ENCODE measurements at places on chromosomes 12 and 14.

- no peak for DNase-seq
Measured at GRCh38 chr12:65152596-65152995, 16.8 kb upstream of the LEMD3 start.

GRCh38 chr12:122094735-122095631, 16.4 kb downstream of the MLXIP start:
- no peak for DNase-seq

- DNase-seq, result no peak
Measured at GRCh38 chr14:22547948-22548750, 40.9 kb downstream of the DAD1 start.

GRCh38 chr12:39287817-39288216, 155.1 kb downstream of the KIF21A start:
- DNase-seq, result no peak

DNA sequence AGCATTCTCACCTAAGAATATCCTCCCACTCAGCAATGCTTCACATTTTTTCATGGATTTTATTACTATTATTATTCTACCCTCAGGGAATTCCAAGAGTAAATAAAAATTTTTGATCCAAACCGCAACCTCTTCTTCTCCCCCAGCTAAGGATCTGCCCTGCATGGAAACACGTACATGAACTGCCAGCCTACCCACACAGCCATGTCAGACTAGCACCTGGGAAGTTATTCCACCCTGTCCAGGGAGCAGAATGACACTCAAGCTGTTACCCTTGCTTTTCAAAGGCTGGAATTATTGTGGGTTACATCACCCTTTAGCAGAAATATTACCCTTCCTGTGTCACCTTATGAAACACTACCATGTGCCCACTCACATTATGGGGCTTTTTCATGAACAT, 227.3 kb upstream of the USP15 start:
- no peak for DNase-seq

DNA sequence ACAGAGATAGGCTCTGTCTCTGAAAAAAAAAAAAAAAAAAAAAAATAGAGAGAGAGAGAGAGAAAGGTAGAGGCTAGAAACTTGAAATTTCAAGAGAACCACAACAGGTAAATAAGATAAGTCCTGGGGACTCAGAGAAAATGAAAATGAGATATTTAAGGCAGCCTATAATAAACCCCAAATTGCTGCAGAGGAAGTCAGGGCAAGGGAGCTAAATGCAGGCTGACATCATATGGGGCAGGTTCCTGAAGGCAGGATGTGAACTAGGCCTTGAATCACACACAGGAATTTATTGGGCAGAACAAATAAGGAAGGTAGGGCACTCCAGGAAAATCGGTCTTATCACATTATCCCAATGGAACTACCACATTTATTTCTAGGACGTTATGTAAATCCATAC, 54.9 kb upstream of the NUDT4 start:
- DNase-seq, result no peak

DNA sequence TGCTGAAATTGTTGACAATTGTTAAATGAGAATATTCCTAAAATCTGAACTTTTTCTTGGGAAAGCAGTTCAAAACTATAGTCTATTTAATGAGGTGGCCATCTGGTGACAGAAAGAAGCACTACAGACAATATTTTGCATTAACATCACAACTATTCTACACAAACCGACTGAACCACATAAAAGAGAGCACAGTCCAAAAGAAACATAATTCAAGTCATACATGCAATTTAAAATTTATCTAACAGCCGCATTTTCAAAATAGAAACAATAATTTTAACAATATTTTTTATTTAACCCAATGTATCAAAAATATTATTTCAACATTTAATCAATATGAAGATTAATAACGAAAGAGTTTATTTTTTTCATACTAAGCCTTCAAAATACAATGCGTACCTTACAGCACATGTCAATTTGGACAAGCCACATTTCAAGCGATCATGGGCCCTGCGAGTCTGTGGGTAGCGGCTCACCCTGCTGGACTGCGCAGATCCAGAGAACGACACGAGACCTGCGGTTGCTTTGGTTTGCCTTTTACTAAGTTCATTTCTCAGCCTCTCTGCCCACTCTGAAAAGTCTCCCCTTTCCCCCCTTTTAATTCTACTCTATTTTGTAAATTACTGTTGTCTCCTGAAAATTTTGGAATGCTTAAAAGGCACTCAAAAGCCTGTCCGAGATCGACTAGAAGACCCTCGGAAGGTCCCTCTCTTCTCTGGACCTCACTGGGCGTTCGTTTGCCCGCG, 947 bp upstream of the LRRC9 start:
- DNase-seq, result peak; percentile 11

GRCh38 chr14:77126461-77126990, 15.1 kb downstream of the ZDHHC22 start:
- no peak for DNase-seq

DNA sequence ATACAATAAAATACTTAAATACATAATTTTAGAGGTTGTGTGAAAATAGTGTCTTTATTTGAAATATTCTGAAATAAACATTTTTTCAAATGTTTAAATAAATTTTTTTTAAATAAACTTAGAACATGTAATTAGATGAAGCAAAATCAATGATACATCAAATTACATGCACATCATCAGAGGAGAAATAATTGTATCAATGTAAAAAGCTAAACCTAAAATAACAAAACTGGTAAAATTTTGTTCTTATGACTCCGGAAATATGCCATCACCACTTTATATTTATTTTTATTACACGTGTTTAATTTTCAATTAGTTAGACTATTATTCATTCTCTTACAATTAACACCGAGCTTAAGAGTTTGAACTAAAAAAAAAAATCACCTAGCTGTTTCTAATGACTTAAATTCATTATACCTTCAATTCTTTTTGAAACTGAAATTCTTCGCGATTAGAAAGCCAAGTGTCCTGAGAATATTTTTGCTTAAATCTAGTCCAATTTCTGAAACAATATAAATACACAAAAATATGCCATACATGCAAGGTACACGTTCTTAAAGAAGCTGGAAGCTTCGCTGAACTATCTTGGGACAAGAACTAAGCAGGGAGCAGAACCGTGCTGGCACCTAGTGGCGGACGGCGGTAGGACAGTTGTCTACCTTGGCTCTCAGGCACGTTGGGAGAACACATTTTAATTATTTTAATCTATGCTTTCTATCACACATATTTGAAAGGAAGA, 230.5 kb downstream of the SLC25A21 start:
- peak; percentile 80 for DNase-seq

GRCh38 chr12:58217130-58217529, 275.8 kb downstream of the ATP23 start:
- no peak for DNase-seq

GRCh38 chr14:75972801-75973421, 8.9 kb downstream of the TGFB3 start:
- DNase-seq, result no peak

GRCh38 chr12:114030451-114030850, 64.3 kb upstream of the RBM19 start:
- no peak for DNase-seq

DNA sequence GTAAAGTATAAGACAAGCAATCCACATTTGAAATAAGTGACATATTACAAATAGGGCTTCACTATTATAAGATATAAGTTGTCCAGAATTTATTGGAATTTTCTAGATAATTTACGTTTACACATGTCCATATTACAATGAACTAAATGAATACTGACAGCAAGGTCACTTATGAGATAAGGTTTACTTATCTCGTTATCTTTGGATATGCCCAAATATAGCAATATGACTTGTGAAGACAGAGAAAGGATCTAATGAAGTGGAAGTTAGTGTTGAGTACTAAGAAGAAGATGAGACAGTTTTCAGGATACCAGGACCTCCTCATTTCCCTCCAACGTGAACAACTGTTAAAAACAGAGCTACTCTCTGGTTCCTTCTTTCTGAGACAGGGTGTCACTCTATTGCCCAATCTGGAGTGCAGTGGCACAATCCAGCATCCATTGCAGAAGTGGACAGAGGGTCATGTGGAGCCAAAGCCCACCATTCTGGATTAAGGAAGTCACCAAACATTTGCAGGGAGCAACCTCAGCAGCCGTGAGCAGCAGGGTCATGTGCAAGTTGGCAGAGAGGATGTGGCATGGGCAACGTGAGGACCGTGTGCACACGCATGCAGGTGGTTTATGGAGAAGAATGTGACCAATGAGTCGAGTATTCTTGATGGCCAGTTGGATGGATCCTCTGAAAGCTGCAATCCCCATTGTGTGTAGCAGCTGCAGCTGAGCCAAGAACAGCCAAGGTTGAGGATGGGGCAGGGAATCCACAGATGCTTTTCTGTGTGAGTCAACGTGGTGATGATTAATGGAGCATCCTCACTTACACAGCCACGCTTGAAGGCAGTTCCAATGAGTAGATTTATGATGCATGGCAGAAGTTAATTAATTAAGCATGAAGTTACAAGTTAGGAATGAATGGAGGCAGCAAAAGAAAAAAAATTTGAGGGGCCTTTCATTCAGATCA, 111.0 kb downstream of the BICD1 start:
- DNase-seq, result peak; percentile 95

DNA sequence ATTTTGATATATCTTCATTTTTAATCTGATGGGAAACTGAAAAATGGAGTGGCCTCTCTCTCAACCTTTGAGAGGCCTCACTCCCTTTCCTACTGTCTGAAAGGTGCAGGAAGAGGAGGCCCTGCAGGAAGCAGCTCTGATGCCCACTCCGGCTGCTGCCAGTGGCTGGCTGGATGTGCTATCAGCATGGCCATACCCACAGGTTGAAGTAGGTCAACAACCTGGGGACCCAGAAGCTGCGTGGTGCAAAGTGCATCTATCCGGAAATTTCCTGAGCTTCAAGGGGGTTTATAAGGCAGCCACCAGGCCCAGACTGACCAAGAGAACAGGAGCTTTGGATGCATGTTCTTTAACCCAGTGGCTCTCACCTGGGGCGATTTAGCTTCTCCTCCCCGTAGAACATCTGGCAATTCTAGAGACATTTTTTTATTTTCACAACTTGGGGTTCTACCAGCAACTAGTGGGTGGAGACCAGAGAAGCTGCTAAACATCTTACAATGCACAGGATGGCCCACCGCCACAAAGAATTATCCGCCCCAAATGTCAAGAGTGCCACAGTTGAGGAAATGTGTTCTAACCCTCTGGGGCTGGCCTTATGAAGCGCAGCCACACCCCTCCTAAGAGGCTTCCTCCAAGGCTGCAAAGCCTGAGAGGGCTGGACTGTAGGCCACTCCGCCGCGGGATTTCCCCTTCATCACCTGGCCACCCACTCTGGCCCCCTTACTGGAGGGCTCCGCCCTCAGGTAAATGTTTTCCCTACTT, 8.2 kb upstream of the BATF start:
- no peak for DNase-seq

DNA sequence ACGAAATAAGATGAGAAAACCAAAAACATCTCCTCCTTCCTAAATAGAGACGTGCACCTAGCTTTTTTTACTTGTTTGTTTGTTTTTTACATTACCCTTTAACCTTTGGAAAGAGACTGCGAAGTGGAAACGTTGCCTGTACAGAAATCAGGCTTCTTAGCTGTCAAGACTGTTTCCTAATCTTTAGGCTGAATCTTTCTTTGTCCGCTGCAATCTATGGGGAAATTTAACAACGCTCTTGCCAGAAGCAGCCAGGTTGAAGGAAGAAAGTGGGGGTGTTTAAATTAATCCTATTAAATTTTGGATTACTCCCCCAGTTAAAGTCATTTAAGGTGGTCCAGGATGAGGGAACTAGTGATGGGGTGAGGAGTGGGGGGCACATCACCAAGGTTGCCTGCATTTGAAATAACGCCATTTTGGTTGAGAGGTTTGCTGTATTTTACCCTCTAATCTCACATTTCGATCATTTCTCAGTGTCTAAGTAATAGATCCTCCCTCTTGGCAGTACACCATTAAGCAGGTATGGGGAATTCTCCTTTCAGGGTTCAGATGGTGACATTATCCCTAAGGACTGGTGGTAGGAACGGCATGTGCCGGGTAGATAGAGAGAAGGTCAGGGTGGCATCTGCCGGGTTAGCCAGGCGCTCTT, 2.6 kb downstream of the FLRT2 start:
- DNase-seq, result no peak

DNA sequence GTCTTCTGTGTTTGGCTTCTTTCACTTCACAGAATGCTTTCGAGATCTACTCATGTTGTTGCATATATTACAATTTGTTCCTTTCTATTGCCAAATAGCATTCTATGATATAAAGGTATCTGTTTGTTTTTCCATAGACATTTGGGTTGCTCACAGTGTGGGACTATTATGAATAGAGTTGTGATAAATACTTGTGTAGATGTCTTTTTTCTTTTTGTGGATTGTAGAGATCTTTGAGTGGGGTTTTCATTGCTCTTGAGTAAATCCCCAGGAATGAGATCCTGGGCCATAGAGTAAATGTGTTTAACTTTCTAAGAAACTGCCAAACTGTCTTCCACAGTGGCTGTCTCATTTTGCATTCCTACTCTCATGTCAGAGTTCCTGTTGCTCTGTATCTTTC, 24.9 kb upstream of the CEBPE start:
- no peak for DNase-seq

- DNase-seq, result peak; percentile 44
Measured at GRCh38 chr12:67112586-67112985, 156.6 kb upstream of the CAND1 start.

DNA sequence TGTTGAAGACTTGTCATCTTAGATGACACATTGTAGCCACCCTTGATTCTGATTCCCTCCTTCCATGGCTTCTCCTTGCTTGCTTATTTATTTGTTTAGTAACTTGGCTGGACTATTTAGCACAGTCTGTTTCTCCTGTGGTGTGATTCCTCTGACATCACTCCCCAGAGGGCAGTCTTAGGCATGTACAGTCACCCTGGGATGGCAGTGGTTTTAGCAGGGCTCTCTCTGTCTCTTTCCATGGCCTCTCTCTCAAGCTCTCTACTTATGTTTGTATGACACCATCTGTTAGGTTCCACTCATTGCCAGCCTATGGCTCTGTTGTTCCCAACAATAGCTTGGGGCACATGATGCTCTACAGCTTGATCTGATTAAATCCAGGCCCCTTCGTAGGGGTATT, 158.3 kb downstream of the ADGRD1 start:
- DNase-seq, result no peak

DNA sequence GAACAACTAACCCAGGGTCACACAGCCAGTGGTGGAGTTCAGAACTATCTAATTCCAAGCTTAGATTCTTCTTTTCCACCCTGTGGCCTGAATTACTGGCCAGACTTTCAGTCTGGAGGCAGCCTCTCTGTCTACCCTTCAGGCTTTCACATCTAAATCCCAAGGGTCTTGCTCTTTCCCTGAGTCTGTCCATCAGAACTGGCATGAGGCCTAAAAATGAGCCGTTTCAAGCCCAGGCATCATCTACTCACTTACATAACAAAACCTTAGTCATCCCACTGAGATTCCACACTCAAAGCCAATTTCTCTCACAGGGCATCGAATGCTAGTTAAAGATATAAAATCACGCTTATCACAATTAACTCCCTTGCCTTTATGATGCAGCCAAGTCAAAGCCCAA, 1.3 kb upstream of the PTGDR start:
- no peak for DNase-seq

Data from DMS79 (cell line).